Bronchial smooth muscle cell (primary cell): ENCODE measurements at places on chromosomes 11 and 22. TPM values are rescaled to one million over a fixed set of nuclear protein-coding genes. Genes with fewer than 3 reads are reported as not detected.

OR8A1 gene
- not detected in 2 replicates for total RNA-seq

SYNGR1 gene
- 5.4 and 10.0 TPM in 2 replicates for total RNA-seq

LAYN gene
- 48.4 and 79.3 TPM in 2 replicates for total RNA-seq

IL17REL gene
- not detected in 2 replicates for total RNA-seq

NDUFC2 gene
- 83.1 and 85.3 TPM in 2 replicates for total RNA-seq

PHLDA2 gene
- 0.52 and 1.7 TPM in 2 replicates for total RNA-seq

RASL10A gene
- total RNA-seq = not detected in 2 replicates

OR5T3 gene
- total RNA-seq = not detected in 2 replicates

MB gene
- total RNA-seq = 0.16 TPM in 1 of 2 replicates, not detected in the other

CEND1 gene
- 0.69 and 2.0 TPM in 2 replicates for total RNA-seq

ZNF280A gene
- not detected in 2 replicates for total RNA-seq

SGSM1 gene
- not detected in 2 replicates for total RNA-seq

DSCAML1 gene
- total RNA-seq = under 0.01 TPM in 2 replicates

TNNT3 gene
- total RNA-seq = 0.47 and 3.1 TPM in 2 replicates

C11orf65 gene
- total RNA-seq = 1.6 and 1.9 TPM in 2 replicates

PTPRJ gene
- 1.8 and 4.9 TPM in 2 replicates for total RNA-seq

CDC42BPG gene
- total RNA-seq = 0.16 and 0.69 TPM in 2 replicates

SF3B2 gene
- total RNA-seq = 101 and 103 TPM in 2 replicates

APOBEC3B gene
- 0.09 and 0.79 TPM in 2 replicates for total RNA-seq

ACRV1 gene
- total RNA-seq = not detected in 2 replicates
